Lower lobe of right lung (tissue), 2 donors: ENCODE measurements at places on chromosomes 1 and 21. TPM values are rescaled to one million over a fixed set of nuclear protein-coding genes. Genes with fewer than 3 reads are reported as not detected.
A peak's percentile ranks its signal among the peaks of the same experiment; 100 is the strongest.

GRCh38 chr21:42456457-42456856 is 39.6 kb downstream of the RSPH1 start:
- no peak overlapping the region for H3K4me3 ChIP-seq
- no peaks in the 10 kb centered on the region for H3K27me3 ChIP-seq
- H3K36me3 ChIP-seq, result no peaks in the 10 kb centered on the region

GRCh38 chr1:223221686-223222085 is 78.6 kb upstream of the TLR5 start:
- H3K4me3 ChIP-seq, result no peak overlapping the region
- DNase-seq, result no peak
- no peaks in the 10 kb centered on the region for H3K27me3 ChIP-seq
- no peaks in the 10 kb centered on the region for H3K36me3 ChIP-seq

GRCh38 chr1:116764906-116765862 is 11.0 kb downstream of the CD2 start:
- no peak overlapping the region for H3K4me3 ChIP-seq
- no peak overlapping the region for H3K27ac ChIP-seq
- H3K27me3 ChIP-seq, result no peaks in the 10 kb centered on the region
- peaks cover 23% of the 10 kb centered on the region for H3K4me1 ChIP-seq
- no peak for DNase-seq

- no peaks in the 10 kb centered on the region for H3K36me3 ChIP-seq
- no peaks in the 10 kb centered on the region for H3K27me3 ChIP-seq
- H3K4me3 ChIP-seq, result peak overlapping the region; percentile 63
- DNase-seq, result no peak
- peaks cover 15% of the 10 kb centered on the region for H3K4me1 ChIP-seq
Measured at GRCh38 chr1:91501523-91501851, 836 bp downstream of the CDC7 start.

HAO2 gene
- total RNA-seq, result not detected

FAM72D gene
- total RNA-seq, result 0.77 TPM

GJA5 gene
- 44.5 TPM for total RNA-seq

CD1E gene
- total RNA-seq, result 2.6 TPM

MAEL gene
- total RNA-seq, result not detected

IL12RB2 gene
- total RNA-seq, result 1.3 TPM
